ENCODE measurements at places on chromosomes 16 and 17. TPM values are rescaled to one million over a fixed set of nuclear protein-coding genes. Genes with fewer than 3 reads are reported as not detected.

DNA sequence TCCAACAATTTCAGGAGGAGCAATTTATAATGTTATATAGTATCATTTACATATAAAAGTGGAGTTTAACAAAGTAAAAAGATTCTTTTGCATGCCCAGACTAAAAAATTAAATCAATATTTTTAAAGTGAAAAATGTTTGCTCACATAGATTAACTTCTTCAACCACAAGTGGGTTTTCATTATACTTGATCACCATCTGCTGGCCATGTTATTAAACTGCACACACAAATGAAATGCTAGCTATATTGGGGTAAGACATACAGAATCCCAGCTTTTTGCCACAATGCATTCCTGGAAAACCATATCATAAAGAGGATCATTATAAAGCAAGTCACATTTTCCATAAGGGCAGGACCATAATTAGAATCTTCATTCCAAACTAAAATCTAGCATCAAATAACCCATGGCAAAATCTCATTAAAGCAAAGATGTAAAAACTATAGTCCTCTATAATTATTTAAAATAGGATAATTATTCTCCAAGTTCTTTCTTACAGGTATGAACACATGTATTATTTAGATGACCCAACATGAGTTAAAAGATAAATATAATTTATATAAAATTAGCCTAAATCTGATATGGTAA, 26.3 kb downstream of the CEP112 start:
- DNase-seq = no peak

GRCh38 chr17:15273141-15273793, 8.1 kb upstream of the PMP22 start:
- peak; percentile 62 for DNase-seq

DNA sequence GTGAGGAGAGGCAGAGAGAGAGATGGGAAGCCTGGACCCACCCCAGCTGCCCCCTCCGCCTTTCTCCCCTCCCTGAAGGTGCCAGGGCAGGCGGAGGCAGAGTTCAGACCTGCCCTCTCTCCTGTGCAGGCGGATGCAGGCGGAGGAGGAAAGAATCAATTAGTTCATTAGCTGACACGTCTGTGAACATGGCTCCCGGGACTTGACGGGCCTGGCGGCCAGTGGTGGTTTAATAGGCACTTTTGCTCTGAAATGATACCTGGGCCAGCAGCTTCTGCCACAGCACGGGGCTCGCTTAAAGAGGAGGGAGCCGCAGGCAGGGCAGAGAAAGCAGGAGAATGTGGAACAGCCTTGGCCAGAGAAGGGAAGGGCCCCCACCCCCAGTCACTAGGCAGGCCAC, 98.1 kb downstream of the SDK2 start:
- no peak for DNase-seq

DNA sequence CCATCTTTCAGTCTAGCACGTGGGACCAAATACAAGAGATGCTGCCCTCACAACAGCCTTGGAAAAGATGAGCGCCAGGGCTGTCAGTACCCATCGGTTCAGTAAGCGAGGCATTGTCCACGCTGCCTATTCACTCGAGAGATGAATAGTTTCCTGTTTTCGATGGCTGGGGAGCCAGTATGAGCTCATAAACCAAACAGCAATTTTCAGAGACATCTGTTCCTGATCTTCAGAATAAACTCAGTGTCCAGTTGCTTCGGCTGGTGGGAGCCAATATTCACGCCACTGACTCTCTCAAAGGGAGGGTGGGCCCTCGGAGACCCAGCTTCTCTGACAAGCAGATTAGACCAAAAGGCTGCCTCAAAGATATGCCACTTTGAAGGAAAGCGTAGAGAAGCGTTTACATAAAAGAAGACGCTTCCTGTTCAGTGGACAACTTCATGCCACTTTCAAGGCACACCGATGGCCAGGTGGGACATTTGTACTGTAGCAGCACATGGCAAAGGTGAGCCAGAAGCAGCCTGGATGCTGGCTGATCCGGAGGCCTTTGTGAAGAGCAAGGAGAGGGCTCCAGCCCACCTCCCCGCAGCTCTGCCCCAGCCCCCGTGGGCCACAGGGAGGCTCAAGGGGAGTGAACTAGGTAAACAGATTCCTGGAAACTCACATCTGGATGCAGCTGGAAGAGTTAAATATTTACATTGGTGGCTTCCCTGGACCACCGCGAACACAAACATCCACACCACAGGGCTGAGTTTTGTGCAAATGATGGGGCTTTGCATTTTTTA, 6.0 kb downstream of the TIMM22 start:
- no peak for DNase-seq

- no peak for DNase-seq
These were observed 10.4 kb upstream of the KRT10 start for GRCh38 chr17:40832840-40833239.

DNA sequence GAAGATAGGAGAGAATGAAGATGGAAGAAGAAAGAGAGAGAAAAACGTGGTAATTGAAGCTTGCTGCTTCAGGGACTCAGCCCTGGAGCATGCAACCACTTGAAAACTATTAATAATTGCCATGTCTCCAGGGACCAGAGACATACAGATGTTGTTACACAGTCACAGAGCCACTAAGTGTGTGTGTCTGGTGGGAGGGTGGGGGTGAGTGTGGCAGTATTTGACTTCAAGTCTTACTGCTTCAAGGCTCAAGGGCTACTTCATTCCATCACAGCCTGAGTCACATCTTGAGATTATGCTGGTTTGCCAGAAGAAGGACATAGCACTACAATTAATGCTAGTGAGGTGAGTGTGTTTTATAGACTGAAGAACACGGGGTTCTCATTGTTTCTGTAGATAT, 202.2 kb downstream of the CDH8 start:
- no peak for DNase-seq

GRCh38 chr17:57113011-57113410, 28.0 kb downstream of the AKAP1 start:
- DNase-seq = no peak

DNA sequence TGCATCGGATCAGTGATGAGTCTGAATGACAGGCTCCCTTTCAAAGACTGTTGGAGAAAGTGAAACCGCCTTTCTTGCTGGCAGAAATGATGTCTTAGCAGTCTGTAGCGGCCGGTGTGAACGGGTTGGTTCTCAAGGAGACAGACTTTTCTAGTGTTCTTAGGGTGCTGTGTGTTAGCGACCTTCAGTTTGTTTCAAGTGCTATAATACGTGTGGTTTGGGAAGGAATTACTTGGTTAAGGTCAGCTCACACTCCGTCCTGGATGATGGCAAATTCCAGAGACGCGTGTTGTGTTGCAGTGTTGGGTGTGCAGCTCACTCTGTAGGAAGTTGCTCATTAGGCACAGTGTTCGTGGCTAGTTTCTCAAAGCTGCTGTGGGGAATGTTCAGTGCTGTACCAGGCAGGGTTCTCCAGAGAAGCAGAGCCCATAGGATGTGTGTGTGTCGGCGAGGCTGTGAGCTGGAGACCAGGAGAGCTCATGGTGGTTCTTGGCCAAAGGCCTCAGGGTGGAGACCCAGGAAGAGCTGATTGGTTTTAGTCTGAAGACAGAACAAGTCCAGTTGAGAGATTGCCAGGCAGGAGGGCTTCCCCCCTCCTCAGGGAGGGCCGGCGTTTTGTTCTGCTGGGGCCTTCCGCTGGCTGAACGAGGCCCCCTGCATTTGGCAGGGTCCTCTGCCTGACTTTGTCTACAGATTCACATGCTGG, 37.6 kb downstream of the ZNF750 start:
- DNase-seq = no peak

- DNase-seq = no peak
These were observed 133.4 kb downstream of the OR1D5 start for GRCh38 chr17:2929881-2930533.

- no peak for DNase-seq
These were observed 205.6 kb downstream of the RPTOR start for GRCh38 chr17:80750263-80750662.

- DNase-seq = peak; percentile 97
These were observed at the start of gene RPAIN for GRCh38 chr17:5419959-5420653. Gene RPAIN (plus strand): TSS chr17:5420182. CDS start chr17:5420211, 29 bp downstream.

DNA sequence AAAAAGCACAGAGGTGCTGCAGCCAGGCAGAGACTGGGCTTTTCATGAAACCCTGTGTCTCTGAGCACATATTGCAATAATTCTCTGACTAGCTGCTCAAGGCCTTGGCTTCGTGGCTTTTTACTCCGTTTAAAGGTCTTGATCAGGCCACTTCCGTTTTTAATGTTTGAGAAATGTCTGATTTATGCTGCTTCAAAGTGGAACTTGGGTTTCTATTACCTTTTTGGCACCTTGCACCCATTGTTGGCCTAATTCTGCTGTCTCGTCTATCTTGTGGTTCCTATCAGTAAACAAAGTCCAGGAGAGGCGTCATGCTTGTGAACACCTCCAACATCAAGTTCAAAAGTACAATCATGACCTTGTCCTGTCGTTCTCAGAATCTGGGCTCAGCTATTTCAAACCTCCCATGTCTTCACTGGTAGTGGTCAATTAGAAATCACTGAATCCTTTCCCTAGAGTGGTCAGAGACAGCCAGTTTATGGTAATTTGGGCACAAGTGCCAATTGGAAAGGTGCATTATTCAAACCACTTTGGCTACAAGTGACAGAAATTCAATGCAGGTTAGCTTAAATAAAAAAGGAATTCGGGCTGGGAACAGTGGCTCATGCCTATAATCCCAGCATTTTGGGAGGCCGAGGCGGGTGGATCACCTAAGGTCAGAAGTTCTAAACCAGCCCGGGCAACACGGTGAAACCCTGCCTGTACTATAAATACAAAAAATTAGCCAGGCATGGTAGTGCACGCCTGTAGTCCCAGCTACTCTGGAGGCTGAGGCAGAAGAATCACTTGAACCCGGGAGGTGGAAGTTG, 33.3 kb upstream of the METTL9 start:
- DNase-seq = no peak

- no peak for DNase-seq
These were observed 107.8 kb downstream of the ENGASE start for GRCh38 chr17:79182176-79183042.

DNA sequence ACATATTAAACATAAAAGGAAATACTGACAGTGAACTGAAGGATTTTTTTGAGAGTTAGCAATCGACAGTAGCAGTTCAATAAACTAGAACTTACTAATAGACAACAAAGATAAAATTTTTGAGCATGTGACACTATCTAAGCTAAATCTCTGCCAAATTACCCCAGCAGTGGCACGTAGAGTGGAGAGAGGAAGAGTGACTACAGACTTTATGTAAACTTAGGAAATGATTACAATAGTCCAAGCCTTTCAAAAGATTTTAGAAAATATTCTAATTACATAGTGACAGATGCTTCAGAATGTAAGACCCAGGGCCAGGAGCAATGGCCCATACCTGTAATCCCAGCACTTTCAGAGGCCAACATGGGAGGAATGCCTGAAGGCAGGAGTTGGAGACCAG, 52.4 kb downstream of the CFDP1 start:
- DNase-seq = no peak

GRCh38 chr17:21164216-21164615, 37.5 kb downstream of the DHRS7B start:
- DNase-seq = no peak

DNA sequence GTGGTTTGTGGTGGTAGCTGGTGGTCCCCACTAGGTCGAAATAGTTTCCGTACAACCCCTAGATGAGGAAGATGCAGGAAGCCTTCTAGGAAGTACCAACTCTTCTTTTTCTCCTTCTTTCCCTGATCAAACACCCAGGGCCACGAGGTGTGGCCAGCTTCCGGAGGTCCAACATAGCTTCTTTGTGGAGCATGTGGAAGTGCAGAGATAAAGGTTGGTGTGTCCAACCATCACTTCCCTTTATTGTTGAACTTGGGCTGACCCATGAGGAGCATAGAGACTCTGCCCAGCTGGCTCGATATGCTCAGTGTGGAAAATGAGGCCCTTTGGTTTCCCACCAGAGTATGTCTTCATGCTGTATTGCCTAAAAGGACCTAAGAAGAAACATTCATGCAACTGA, 6.3 kb upstream of the RGS9 start:
- DNase-seq = no peak

DNA sequence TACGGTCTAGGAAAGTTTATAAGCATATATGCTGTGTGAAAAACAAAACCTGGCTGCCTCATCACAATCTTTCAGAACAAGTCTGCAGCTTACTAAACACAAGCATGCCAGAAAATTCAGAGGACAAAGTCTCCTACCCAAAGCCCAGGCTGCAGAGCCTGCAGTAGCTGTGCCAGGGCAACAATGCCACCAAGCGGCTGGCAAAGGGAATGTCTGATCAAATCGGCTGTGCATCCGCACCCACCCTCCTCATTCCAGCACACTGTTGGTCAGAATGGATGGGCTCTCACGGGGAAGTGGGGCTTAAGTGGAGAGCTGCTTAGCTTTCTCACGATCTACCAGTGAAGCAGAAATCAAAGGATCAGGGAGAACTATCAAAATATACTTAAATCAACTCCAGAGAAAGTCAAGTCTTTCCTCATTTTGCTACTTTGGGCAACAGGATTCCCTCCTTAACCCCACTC, 73.5 kb downstream of the CYTH1 start:
- DNase-seq = peak; percentile 92

- no peak for DNase-seq
These were observed 259.4 kb upstream of the IRX3 start for GRCh38 chr16:54545854-54546511.

DNA sequence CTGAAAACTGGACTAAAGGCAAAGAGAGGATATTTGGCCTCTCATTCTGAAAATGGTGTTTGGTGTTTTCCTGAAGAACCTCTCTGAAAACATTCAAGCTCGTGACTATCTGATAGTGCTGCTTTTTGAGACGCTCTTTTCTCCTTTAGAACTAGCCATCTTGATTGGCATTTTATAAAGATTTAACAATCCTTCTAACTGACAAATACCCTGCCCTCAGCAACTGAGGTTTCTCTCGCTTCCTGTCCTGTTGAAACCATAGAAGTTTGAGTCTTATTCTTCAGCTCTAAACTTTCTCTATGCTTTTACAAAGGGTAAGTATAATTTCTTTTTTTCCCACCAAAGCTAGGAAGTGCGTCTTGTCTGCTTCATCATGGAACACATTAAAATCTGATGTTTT, 13.3 kb downstream of the CNEP1R1 start:
- DNase-seq = no peak

DNA sequence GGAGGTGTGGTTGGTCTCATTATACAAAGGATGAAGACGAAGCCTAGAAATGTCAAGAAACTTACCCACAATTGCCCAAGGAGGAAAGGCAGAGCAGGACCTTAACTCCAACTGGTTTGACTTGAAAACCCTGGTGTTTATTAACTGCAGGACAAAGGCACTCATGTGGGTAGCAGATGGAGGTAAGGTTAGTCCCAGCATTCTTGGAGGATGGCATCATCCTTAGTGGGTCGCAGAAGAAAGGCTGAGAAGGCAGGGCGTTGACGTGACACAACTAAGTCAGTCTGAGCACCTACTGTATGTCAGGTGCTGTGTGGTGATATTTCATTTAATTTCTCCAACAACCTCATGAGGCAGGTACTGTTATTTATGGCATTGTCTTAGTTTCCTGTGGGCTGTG, 101.3 kb downstream of the HAPSTR1 start:
- no peak for DNase-seq

GRCh38 chr17:48021934-48022333, 15.7 kb downstream of the COPZ2 start:
- no peak for DNase-seq

The SIAH1 gene
- 33.4 TPM for total RNA-seq

The ITGB4 gene
- 371 TPM for total RNA-seq

The ZFP3 gene
- total RNA-seq = 1.2 TPM

The WNT3 gene
- 57.9 TPM for total RNA-seq

The C16orf92 gene
- total RNA-seq = not detected

The MKS1 gene
- 17.3 TPM for total RNA-seq

The FAM20A gene
- 2.6 TPM for total RNA-seq

The DNAH17 gene
- total RNA-seq = 5.9 TPM

The HYDIN gene
- total RNA-seq = not detected

The SRL gene
- total RNA-seq = 0.04 TPM

The TERB1 gene
- total RNA-seq = not detected

The PPY gene
- total RNA-seq = not detected

The NT5M gene
- total RNA-seq = 4.5 TPM

The NACA2 gene
- not detected for total RNA-seq

Measured in lower leg skin (tissue), 4 donors.